NCI-H510A treated with DMSO at 0.1 percent for 48 hours (cell line): ENCODE measurements at places on chromosomes 1 and 21.

- DNase-seq, result no peak
Measured at GRCh38 chr1:165173818-165174217, 182.7 kb downstream of the LMX1A start.

GRCh38 chr1:246805135-246805716, 81.0 kb downstream of the SCCPDH start:
- DNase-seq, result peak; percentile 41

DNA sequence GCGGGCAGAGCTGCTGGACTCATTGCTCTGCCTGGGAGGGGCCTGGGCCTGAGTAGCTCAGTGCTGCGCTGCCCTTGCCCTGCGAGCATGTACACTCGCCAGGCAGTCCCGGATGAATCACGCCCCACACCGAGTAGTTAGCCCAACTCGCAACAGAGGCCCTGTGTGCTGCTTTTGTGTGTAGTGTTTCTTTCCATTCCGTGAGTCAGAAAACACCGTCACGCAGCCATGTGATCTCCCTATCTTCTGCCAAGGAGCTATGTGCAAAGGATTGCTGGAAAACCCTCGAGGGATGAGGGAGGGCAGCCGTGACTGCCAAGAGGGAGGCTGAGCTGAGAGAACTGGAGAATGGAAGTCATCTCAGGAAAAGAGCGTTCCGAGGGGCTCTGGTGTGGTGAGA, 37.3 kb downstream of the NENF start:
- DNase-seq, result no peak

DNA sequence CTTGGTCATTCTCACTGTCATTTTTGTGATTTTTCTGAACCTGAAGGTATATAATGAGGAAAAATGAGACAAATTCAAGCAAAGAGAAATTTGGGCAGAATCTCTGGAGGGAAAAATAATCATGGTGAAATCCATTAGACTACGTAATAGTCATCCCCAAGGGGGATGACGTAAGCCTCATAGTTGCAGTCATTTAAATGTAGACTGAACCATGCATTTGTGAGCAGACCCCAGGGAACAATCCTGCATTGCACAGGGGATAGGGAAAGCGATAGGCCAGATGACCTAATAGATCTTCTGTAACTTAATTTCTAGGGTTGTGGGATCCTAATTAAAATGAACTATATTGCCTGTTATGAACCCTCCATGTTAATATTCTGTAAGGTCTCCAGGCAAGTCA, 167.4 kb upstream of the C1orf21 start:
- no peak for DNase-seq

- DNase-seq, result peak; percentile 67
Measured at GRCh38 chr21:36069713-36070583, at the start of gene CBR1. Gene CBR1, plus strand, starts transcription at chr21:36070024. Its CDS starts 92 bp downstream, at chr21:36070116.

DNA sequence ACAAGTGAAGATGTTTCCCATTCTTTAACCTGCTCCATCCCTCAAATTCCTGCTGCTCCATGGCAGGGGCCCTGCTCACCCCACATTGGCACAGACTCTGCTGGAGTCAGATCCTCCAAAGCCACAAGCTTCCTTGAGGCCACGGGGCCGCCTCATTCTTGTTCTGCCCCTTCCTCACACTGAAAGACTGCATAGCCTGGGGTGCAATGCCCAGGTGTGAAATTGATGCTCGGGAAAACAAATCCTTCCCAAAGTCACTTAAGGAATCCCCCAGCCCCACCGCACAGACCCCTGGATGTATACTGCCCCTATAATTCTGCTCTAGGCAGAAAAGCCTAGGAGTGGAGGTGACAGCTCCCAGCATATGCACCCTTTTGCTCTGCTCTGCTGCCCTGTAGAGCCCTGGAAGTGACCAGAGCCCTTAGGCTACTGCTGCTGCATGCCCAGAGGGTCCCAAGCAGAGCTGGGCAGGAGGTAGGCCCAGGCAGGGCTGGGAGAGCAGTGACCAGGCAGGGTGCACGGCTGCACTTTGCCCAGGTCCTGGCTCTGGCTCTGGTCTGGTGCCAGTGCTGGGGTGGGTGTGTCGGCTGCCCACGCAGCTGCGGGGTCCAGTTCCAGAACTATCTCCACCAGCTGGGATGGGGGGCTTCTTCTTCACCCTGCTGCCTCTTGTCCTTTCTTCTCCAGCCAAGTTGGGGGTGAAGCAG, 1.6 kb downstream of the HES2 start:
- no peak for DNase-seq

DNA sequence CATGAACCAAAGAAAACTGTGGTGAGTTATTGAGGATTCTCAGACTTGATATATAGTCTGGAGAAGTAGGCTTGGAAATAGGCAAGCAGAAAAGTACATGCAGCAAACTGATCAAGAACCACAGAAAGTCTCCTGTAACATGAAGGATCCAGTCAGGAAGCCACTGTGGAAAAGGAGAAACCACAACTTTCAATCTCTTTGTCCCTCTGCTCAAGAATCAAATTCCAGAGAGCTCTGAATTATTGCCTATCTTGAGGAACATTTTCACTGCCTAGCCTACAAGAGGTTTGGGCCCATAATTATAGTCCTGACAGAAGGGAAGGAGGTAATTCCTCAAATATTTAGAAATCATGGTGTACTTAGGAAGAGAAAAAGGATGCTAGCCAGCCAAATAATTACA, 43.0 kb upstream of the ADAMTS1 start:
- no peak for DNase-seq

DNA sequence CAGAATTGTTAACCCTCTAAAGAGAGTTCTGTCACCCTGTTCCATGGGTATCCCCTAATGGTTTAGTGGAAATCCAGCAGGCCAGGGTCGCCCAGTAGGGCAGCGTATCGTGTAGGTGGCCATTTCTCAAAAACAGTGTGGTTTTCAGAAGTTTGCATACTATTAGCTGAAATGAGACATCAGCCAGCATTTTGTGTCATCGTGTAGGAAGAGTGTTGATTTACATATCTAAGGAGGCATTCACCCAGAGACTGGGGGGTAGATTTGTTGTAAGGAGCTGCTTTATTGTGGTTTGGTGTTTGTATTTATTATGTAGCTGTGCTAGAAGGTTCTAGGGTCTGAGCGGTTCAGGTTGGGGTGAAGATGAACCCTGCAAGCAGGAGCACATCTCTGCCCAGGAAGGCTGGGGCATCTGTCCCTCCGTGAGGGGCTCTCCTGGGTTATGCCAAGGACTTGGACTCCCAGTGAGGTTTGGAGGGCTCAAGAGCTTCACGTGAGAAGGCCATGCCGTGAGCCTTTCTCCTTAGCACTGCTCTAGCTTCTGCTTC, 174.4 kb downstream of the PGBD5 start:
- no peak for DNase-seq

DNA sequence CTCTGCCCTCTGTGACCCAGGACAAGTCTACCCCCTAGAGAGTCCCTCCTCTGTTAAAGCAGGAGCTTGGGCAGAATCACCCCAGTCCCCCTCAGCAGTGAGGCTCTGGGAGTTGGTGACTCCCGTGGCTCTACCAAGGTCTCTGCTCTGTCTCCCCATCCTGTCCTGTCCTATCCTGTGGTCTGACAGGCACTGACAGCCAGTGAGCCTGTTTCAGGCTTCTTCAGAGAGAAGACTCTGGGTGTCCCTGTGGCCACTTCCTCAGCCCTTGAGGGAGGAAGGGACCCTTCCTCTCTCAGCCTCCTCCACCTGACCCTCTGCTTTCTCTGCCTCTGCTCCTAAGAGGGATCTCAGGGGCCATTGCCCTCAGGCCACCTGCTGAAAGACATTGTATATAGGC, 148.7 kb downstream of the FCRL5 start:
- no peak for DNase-seq

GRCh38 chr1:54738244-54738643, 22.6 kb downstream of the TTC4 start:
- no peak for DNase-seq
